ENCODE measurements at places on chromosomes 6 and 20.

DNA sequence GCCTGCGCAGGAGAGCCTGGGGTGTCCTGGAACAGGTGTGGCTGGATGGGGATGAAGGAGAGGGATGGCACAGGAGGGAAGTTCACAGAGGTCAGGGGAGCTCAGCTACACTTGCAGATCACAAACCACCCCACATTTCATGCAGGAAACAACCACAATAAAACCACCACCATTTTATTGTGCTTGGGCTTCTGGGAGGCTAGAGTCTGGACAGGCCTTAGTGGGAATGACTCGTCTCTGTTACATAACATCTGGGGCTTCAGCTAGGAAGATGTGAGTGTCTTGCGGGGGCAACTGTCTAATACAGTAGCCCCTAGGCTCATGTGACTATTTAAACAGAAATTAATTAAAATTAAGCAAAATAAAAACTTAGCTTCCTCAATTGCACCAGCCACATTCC lies 33.4 kb downstream of the SNX5 start:
- no peak for DNase-seq

GRCh38 chr6:33459226-33459625 lies 4.8 kb downstream of the ZBTB9 start:
- no peak for DNase-seq

- DNase-seq = no peak
Observed at GRCh38 chr6:109944448-109944847, 33.7 kb upstream of the GPR6 start.

DNA sequence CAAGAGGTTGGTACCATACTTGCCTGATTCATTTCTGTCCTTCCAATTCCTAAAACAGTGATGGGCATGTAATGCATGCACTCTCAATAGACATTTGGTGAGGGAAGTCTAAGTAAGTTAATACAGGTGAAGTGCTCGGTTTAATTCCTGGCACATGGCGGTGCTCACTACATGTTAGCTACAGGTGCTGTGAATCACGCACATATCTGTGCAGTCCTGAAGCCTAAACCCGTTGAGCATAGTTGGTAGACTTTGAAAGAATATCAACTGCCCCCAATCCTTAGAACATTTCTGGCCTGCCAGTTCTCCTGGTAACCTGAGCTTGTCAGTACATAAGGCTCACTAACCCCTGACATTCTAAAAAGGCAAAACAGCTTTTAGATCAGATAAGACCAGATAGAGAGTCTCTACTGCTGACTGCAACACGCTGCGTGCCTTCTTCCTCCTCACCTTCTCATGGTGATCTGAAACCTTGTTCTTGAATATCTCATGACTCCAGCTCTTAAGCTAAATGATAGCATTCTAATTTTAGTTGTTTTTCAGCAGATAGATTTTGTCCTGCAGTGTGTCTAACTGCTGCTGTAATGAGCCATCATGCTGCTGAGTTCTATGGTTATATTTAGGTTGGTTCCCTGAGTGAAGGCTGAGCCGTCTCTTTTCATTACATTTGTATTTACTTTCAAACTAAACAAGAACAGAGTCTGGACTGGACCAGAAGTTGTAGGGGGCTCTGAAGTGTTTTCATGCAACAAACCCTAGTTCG lies 328.5 kb upstream of the QKI start:
- no peak for DNase-seq

GRCh38 chr6:94074764-94075163 lies 655.4 kb upstream of the EPHA7 start:
- no peak for DNase-seq

Measured in activated naive CD4-positive, alpha-beta T cell treated with Interleukin-2 at 50 U/mL for 16 hours (primary cell).